KBM-7 (cell line): ENCODE measurements at places on chromosomes 7 and 10.

DNA sequence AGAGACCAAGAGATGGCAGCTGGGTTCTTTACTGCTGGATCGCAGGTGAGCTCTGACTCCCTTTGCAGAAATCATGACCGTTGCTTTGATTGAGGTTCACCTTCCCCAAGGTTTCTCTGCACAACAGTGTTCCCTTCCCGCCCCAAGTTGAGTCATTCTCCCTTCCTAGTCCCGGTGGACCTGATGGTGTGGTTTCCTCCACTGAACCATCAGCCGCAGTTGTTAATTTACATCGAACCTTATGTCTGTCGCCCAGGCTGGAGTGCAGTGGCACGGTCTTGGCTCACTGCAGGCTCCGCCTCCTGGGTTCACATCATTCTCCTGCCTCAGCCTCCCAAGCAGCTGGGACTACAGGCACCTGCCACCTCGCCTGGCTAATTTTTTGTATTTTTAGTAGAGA lies 5.8 kb downstream of the ZSCAN25 start:
- DNase-seq, result no peak

- no peak for DNase-seq
Measured at GRCh38 chr10:46308113-46308415, 21.3 kb downstream of the ANTXRL start.

GRCh38 chr7:1150400-1151002 lies 9.5 kb downstream of the ZFAND2A start:
- DNase-seq, result no peak

DNA sequence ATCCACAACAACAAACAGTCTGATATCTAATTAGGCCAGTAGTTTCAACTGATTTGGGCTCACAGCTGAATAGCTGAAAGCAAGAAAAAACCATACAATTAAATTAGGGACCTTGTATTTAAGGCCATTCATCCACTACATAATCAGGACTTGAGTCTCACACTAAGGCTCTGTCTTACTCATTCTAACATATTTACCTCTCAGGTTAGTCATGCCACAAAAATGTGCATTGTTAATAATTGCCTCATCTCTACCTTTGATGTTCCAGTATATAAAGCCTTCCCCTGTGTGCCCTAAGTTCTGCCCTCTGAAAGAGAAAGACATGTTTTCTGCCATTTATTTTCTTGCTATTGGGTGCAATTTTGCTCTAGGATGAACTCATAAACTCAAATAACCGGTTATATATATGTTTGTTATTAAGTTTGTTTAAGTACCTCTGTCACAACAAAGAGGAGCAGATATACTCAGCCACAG lies 5.3 kb upstream of the C1GALT1 start:
- DNase-seq, result no peak

DNA sequence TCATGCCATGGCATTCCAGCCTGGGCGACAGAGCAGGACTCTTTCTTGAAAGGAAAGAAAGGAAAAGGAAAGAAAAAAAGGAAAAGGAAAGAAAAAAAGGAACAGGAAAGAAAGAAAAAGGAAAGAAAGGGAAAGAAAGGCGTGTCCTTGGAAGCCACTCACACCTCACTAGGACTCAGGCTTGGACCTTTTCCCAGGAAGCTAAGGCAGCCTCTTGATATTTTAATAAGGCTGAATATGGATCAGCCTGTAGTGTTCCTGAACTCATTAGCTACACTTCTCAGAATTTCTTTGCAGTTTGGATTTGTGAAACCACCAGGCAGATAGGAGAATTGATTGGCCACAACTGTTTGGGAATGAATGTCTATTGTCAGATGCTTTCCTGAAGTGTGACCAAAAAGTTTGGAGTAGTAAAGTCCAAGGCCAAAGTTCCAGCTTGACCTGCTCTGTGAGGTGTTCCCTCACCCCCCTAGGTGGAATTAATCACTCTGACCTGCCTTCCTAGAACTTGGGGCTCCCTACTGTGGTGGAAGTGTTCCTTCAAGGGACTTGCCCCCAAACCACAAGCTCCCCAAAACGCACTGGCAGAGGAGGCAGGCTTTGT lies 7.1 kb upstream of the MALSU1 start:
- DNase-seq, result no peak

DNA sequence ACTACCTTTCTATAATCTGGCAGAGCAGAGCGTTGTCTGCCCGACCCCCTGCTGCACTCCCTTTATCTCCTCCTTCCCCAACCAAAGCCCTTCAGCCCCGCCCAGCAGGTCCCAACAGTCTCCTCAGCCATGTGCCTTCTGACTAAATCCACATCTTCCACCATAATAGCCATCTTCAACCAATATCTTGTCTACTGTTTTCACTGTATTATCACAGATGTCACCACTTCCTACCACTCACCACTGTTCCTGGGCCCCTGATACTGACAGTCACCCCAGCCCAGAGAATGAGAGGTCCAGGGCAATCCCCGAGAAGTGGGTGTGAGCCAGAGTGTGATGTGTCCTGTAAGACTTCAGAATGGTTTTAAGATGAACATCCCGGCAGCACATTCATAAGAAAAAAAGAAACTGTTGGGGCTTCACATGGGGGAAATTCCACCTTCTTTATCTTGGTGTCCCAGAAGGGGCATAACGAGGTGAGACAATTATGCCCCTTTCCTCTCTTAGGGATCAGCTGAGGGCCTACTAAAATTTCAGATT lies 25.3 kb downstream of the CCDC6 start:
- no peak for DNase-seq

DNA sequence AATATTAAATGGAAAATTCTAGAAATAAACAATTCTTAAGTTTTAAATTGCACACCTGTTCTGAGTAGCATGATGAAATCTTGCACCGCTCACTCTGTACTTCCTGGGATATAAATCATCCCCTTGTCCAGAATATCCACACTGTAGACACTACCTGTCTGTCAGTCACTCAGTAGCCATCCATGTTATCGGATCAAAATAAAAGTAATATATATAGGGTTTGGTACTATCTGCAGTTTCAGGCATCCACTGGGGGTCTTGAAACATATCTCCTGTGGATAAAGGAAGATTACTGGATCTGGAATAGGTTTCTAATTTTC lies 6.8 kb downstream of the TECTB start:
- no peak for DNase-seq

GRCh38 chr7:28666154-28666553 lies 253.8 kb downstream of the CREB5 start:
- no peak for DNase-seq

DNA sequence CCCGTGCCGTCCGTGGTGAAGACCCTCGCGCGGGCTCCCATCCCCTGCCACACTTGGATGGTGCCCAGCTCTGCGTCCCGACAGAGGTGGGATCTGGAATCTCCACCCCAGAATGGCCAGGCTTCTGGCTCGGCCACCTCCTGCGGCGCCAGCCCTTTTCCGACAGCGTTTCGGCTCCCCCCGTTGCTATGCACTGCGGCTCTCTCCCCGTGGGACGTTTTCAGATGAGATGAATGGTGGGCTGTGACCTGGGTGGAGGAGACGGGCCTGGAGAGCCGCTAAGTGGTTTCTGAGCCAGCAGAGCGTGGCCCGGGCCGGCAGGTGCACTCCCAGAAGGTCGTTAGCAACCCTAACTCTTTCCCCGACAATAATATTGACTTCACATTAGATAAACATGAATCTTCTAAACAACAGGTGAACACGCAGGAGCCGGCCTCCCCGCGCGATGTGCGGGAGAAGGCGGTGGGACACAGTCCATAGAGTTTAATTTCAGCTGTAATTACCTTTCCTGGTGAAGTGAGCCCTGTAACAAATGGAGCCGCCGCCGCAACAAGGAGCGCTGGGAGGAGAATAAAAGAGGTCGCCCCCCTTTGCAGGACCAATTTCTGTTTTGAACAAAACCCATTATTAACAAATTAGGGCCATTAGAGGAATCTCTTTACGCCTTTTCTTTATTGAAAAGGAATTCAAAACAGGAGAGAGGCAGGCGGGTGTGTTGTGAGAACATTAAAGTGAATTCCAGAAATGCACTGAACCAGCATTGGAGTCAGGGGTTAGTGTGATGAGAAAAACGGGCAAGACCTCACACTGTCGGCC lies 294.3 kb upstream of the PFKP start:
- no peak for DNase-seq

GRCh38 chr7:78222001-78222751 lies 423.6 kb downstream of the PHTF2 start:
- no peak for DNase-seq

GRCh38 chr10:123580426-123580825 lies 85.7 kb upstream of the GPR26 start:
- DNase-seq, result no peak

DNA sequence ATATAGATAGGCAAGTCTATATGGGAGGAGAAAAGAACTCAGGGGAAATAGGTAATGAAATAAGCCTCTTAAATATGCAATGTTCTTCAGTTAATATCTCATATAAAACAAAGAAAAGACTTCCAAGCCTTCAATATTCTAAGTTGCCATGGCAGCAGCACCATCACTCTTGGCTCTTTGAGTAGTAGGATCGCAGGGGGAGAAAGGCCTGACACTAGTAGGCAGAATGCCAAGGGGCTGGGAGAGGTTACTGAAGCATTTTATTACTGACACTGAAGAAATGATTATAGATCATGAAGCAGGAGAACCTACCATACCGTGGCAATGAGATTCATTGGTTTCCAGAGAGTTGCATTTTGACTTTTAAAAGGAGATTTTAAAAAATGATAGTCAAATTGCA lies 193.9 kb downstream of the NXPH1 start:
- no peak for DNase-seq

- DNase-seq, result no peak
Measured at GRCh38 chr7:98293265-98293664, 11.8 kb downstream of the BRI3 start.

- no peak for DNase-seq
Measured at GRCh38 chr10:124293616-124294449, 124.9 kb downstream of the OAT start.

GRCh38 chr10:83820033-83820432 lies 319.3 kb upstream of the GHITM start:
- no peak for DNase-seq

- no peak for DNase-seq
Measured at GRCh38 chr7:129427526-129428045, 6.6 kb upstream of the STRIP2 start.

- no peak for DNase-seq
Measured at GRCh38 chr7:44891791-44892190, 6.5 kb upstream of the PURB start.

GRCh38 chr7:142359694-142360279 lies 101.9 kb upstream of the PRSS58 start:
- DNase-seq, result no peak

GRCh38 chr10:130026670-130027456 lies 62.8 kb upstream of the EBF3 start:
- DNase-seq, result no peak

GRCh38 chr10:133350950-133351329 lies 3.8 kb downstream of the PRAP1 start:
- no peak for DNase-seq

DNA sequence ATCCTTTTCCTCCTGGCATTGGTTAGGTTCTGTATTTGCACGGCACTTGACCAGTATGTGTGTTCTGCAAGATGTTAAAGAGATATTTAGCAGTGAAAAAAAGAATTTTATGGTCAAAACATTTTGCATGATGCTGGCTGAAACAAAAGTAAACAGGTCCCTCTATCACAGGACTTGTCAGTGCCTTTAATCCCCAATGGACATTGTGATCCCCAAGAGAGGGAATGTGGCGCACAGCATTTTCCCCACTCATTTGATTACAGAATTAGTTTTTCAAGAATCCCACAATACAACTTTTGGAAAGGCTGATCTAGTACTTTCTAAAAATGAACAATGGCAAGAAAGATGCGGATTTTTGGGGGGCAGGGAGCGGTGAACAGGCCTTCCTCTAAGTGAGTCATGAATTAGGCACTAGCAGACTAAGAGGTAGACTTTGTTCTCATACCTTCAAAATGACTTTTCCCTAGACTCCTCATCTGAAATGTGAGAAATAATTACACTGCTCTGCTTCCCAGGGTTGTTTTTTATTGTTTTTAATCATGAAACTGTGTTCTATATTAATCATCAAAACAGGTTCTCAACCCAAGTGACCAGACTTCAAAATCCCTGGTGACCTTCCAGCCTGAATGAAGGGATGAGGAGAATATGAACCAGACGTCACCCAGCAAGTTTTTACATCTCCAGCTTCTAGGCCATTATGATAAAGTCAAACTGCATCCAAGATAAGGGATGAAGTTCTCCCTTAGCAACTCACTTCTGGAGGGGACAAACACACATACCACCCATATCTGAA lies 8.6 kb downstream of the FBXW4 start:
- DNase-seq, result no peak

DNA sequence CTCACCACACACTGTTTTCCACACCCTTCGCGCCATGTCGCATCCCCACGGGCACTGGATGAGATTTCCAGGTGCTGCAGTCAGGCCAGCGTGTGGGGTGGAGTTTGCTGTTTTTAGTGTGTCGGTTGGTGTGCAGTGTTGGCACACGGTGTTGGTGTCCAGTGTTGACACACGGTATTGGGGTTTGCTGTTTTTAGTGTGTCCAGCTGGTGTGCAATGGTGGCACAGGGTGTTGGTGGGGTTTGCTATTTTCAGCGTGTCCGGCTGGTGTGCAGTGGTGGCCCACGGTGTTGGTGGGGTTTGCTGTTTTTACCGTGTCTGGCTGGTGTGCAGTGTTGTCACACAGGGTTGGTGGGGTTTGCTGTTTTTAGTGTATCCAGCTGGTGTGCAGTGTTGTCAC lies 20.1 kb upstream of the PRKAR1B start:
- no peak for DNase-seq

DNA sequence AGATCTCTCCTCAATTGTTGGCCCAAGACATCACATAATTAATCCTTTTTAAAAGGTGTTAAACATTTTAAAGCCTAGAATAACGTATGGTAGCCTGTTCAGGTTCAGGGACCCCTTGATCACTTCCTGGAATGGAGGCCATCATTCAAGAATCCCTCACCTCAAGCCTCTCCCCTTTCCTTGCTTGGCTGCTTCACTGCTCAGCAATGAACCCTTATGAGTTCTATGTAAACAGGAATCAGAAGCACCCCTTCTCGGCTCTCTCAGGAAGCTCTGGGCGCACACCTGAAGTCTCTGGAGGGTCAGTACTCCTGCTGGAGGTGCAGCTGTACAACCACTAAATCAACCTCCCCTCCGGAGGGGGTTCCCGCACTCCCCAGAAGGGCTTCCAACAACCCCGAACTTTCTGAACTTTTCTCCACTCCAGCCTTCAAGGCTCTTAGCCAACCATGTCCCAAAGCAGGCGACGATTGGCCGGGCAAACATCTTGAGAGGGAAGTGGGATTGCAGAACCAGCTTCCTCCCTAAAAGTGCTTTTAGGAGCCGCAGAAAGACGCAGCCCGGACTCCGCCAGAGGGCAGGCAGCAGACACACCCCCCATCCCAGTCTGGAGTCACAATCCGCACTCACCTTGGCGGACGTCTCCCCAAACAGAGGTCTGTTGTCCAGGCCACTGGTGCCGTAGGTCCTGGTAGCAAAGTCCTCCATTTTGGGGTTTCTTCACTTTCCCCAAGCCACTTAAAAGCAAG lies 562 bp downstream of the TMEM243 start:
- DNase-seq, result peak; percentile 82

GRCh38 chr7:50738932-50739331 lies 43.8 kb downstream of the GRB10 start:
- DNase-seq, result no peak

GRCh38 chr7:131164025-131164925 lies 163.4 kb upstream of the MKLN1 start:
- no peak for DNase-seq

GRCh38 chr7:75937958-75938786 lies 23.2 kb downstream of the POR start:
- DNase-seq, result no peak
